ENCODE measurements at places on chromosomes 2 and 18. TPM values are rescaled to one million over a fixed set of nuclear protein-coding genes. Genes with fewer than 3 reads are reported as not detected.

The MRPL53 gene
- total RNA-seq: 111 TPM

The CAPN14 gene
- 0.26 TPM for total RNA-seq

The POTEI gene
- total RNA-seq: not detected

The RAB17 gene
- total RNA-seq: not detected

The GALNT14 gene
- total RNA-seq: 0.42 TPM

The GTF2A1L gene
- total RNA-seq: not detected

The BOLL gene
- not detected for total RNA-seq

The LAMA1 gene
- total RNA-seq: not detected

The RASGRP3 gene
- total RNA-seq: 15.2 TPM

The CASP10 gene
- 37.4 TPM for total RNA-seq

The POMC gene
- total RNA-seq: 4.3 TPM

The SMYD1 gene
- not detected for total RNA-seq

The MCEE gene
- 12.6 TPM for total RNA-seq

The CD8B gene
- total RNA-seq: 296 TPM

The TTC31 gene
- total RNA-seq: 39.4 TPM

The LCT gene
- 0.56 TPM for total RNA-seq

The TXNDC2 gene
- total RNA-seq: not detected

The G6PC2 gene
- not detected for total RNA-seq

The TRIM54 gene
- 0.28 TPM for total RNA-seq

The ACMSD gene
- not detected for total RNA-seq

The DLGAP1 gene
- total RNA-seq: not detected

The PRKCE gene
- total RNA-seq: 16.7 TPM

The C2orf15 gene
- 0.58 TPM for total RNA-seq

The NDUFS1 gene
- 82.1 TPM for total RNA-seq

The TUBA3D gene
- total RNA-seq: not detected

The NYAP2 gene
- total RNA-seq: not detected

The C1GALT1C1L gene
- not detected for total RNA-seq

The TCF7L1 gene
- not detected for total RNA-seq

The VWA3B gene
- total RNA-seq: not detected

The MAPK4 gene
- total RNA-seq: not detected

The DCDC2C gene
- total RNA-seq: not detected

The KCNK3 gene
- not detected for total RNA-seq
